ENCODE measurements at places on chromosomes 4 and X. TPM values are rescaled to one million over a fixed set of nuclear protein-coding genes. Genes with fewer than 3 reads are reported as not detected.

Gene SORCS2
- 13.6 TPM for total RNA-seq

Gene KLHL4
- total RNA-seq: 1.5 TPM

Gene KIAA1210
- total RNA-seq: 0.08 TPM

Gene LRRC66
- 0.40 TPM for total RNA-seq

Gene REELD1
- total RNA-seq: 0.11 TPM

Gene YY2
- 3.3 TPM for total RNA-seq

Gene SPANXB1
- not detected for total RNA-seq

Gene ZAR1
- not detected for total RNA-seq

Gene TDO2
- not detected for total RNA-seq

Gene TMPRSS11B
- not detected for total RNA-seq

Gene CFI
- 31.1 TPM for total RNA-seq

Gene ARHGAP4
- 15.6 TPM for total RNA-seq

Gene MAGEA10
- not detected for total RNA-seq

Gene NWD2
- total RNA-seq: 0.63 TPM

Gene G6PD
- total RNA-seq: 47.2 TPM
